ENCODE measurements at places on chromosomes 2 and 18.

GRCh38 chr18:49225160-49225559 lies 235.3 kb downstream of the DYM start:
- DNase-seq: no peak

GRCh38 chr18:41532344-41533086 lies 422.5 kb upstream of the PIK3C3 start:
- DNase-seq: no peak

DNA sequence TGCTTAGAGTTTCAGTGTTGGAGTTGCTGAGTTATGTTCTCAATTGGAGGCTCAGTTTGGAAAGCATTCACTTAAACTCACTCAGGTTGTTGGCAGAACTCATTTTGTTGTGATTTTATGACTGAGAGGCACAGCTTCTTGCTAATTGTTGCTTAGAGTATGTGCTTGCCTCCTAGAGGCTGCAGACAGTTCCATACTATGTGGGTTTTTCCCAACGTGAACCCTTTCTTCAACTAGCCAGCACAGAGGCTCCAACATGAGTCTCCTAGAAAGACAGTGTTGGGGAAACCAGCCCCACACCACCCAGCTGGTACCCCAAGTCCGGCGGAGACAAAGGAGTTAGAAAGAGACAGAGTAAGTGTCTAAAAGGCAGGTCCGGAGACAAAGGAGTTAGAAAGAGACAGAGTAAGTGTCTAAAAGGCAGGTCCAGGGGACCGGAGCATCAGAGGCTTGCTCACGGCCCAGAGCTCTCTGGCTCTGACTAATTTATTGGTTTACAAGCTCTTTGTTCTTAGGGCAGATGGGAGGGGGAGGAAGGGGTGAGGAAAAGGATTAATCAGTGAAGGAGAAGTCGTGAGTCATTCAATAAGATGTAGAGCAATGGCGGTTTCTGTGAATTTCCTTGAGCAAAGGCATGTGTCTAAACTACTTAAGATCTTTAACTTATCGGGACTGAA lies 999.7 kb upstream of the LRRTM1 start:
- no peak for DNase-seq

DNA sequence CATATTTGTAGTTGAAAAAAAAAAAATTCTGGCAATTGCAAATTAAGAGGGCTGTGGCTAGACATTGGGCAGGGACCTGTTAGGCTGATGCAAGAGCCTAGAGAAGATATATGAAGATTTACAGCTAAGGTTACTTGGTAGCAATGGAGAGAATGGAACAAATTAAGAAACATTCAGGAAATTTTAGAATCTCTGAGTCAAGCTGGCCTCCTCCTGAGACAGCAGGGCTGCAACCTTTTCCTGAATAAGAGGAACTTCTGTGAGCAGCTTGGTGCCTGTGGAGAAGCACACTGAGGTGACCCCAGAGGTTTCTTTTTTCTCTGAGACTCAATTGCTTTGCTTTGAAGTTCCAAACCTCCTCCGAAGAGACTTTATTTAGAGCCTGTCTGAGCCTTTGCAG lies 118.6 kb upstream of the LRATD1 start:
- no peak for DNase-seq

GRCh38 chr2:131201098-131201497 lies 8.2 kb upstream of the POTEE start:
- no peak for DNase-seq

GRCh38 chr2:25619185-25619584 lies 54.2 kb downstream of the DTNB start:
- no peak for DNase-seq

- DNase-seq: no peak
Observed at GRCh38 chr18:36745219-36745975, 83.4 kb downstream of the TPGS2 start.

DNA sequence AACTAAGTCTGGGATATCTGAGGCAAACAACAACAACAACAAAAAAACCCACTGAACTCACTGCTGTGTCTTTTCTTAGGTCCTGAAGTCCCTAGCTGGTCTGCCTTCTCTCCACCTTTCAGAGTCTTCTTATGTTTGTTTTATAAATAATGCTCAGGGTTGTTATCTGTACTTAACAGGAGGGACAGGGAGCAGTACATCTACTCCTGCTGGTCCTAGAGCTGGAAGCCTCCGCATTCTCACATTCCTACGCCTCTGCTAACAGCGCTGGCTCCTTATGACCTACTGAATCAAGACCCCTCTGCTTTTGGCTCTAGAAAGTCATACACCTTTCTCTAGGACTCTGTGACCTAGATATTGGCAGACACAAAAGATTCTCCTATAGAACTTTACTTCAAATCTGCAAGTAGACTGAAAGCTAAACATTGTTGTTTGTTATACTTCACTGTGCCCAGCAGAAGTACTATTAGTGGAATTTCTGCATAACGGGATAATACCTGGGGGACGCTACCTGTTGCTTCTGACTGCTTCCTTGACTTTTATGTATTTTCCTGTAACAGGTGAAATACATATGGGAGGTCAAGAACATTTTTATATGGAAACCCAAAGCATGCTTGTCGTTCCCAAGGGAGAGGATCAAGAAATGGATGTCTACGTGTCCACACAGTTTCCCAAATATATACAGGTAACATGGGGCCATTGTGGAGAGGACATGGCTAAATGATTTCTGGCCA lies 48.6 kb downstream of the AOX1 start:
- no peak for DNase-seq

DNA sequence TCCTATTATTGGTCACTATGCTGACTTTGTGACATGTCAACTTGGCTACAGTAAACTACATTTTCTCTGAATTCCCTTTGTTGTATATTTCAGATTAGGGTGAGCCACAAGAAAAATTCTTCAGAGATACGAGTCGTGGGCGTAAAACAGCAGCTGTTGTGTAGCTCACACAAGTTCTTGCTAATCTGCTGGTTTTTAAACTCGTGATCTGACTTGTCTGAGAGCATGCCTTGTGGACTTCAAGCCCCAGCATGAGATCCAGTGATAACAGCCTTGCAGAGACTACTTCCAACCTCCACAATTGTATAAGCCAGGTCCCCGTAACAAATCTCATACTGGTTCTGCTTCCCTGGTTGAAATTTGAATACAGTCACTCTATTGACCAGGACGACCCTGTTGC lies 259.8 kb upstream of the LYPD1 start:
- no peak for DNase-seq

- no peak for DNase-seq
Observed at GRCh38 chr2:9052821-9053533, 49.5 kb upstream of the MBOAT2 start.

GRCh38 chr2:232369126-232369951 lies 9.2 kb upstream of the ALPP start:
- no peak for DNase-seq

- DNase-seq: no peak
Observed at GRCh38 chr2:206701952-206702605, 16.1 kb downstream of the DYTN start.

DNA sequence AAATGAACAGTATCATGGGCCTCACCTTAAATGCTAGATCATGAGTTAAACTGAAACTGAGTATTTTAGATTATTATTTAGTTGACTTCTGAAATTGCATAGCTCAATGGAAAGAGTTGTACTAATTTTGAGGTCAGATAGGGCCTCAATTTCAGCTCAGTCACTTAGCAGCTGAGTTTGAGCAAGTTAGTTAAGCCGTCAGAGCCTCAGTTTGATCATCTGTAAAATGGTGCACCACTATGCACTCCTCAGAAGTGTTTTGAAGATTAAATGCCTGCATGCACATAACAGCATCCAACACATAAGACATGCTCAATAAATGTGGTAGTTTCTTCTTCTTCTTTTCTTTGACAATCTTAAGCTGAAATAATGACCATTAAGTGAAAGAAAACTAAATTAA lies 38.2 kb upstream of the ASNSD1 start:
- DNase-seq: no peak

DNA sequence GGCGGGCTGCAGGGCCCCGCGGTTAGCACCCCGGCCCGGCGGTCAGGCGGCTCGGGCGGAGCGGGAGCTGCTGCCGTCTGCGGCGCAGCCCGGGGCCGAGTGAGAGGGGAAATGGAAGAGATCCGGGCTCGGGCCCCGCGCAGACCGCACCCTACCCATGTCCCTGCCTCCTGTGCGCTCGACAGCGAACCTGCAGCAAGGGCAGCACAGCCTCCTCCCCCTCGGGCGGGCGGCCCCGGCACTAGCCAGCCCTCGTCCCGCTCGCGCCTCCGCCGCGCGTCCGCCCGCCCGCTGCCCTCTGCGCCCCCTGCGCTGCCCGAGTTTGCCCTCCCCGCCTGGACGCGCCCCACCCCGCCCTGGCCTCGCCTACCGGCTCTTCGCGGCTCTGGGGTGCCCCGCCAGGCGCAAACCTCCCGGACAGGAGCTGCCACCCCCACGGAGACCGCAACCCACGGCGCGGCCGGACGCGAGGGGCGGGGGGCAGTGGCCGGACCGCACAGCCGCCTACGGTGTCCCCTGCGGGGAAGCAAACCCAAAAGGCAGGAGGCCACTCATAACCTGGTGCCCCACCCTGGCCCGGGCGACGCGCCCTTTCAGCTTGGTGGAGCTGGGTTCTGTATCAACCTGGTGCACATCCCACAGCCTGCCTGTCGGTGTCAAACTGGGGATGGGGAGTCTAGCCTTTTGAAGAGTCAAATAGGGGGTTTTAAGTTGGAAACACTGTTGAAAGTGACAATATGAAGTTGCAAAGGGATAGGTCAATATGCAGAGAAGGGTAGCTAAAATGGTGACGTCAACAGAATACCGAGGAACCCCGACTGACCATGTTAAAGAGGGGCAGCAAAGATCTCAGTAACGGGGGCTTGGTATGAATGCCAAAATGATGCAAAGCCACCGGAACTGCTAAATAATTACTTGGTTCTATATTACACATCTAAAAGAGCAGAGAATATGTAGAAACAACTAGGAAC lies at the start of gene IHH:
Gene IHH (minus strand): TSS at position 101 of the 971 bp plus-strand sequence. CDS start 454 bp downstream, outside the sequence.
- no peak for DNase-seq

GRCh38 chr2:73018188-73018825 lies 53.2 kb downstream of the SFXN5 start:
- no peak for DNase-seq

DNA sequence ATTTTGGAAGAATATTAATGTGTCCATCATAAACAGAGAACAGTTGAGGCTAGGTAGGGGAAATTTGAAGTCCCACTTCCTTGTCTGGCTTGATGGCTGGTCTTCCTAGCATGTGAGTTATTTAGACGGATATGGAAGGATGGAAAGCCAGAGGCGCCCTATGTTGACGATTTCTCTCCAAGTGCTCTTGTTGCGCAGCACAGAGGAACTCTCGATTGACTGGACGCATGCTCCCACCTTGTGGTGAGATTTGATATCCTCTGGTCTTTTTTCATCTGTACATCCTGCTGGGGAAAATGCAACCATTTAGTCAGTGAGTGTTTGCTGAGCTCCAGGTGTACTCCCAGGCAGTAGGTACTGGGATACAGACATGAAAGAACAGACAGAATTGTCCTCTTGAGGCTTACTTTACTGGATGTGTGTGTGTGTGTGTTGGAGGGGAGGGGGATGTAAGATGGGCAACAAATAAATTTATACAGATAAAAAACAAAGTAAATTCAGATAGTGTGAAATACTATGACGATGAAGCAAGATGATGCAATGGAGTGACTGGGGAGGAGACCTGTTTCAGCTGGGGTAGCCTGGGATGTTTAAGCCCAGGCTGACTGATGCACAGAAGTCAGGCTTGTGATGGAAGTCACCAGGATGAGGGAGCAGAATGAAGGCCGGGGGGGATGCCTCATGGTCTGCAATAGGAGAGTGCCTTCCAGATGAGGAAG lies 137.2 kb downstream of the TRIM43 start:
- DNase-seq: no peak

- no peak for DNase-seq
Observed at GRCh38 chr2:182897137-182897536, 30.7 kb upstream of the FRZB start.

DNA sequence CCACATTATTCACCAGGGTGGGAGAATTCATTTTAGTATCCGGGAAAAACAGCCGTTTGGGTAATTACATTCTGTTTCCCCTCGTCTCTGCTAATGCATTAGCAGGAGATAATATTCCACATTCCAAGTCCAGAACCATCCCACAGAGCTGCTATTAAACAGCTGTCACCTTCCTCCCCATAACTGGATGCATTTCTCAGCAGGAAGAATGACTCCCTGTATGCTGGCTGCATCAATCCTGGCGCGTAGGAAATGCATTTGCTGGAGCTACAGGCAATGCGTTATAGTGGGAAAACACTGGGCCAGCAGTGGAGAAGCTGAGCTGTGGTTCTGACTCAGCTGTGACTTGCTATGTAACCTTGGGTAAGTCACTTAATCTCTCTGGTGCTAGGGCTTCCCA lies 246.0 kb downstream of the CLIP4 start:
- no peak for DNase-seq

- DNase-seq: no peak
Observed at GRCh38 chr2:166381-166780, 97.5 kb downstream of the SH3YL1 start.

- DNase-seq: no peak
Observed at GRCh38 chr2:88081924-88082608, 14.4 kb downstream of the SMYD1 start.

Measured in stimulated activated CD4-positive, alpha-beta T cell treated with anti-CD3 and anti-CD28 coated beads, Interleukin-15, amount 100 ng/mL, for 1 hour (primary cell).